ENCODE measurements at places on chromosomes 16 and 17.

DNA sequence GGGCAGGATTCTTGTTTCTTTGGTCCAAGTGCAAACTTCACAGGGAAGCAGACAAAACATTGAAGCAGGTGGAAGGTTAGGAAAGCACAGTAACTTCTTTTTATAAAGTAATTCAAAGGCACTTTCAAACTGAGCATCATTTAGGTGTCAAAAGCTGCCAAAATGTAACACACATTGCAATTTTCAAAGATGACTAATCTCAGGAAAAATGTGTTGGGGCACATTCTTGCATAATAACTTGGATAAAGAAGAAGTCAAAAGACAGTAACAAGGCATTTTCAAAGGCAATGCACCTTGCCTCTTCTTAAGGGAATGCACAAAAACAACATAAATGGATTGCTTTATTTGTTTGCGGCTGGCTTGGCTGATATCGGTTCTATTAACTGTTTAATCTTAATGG lies 3.6 kb downstream of the KCNJ2 start:
- no peak for DNase-seq

DNA sequence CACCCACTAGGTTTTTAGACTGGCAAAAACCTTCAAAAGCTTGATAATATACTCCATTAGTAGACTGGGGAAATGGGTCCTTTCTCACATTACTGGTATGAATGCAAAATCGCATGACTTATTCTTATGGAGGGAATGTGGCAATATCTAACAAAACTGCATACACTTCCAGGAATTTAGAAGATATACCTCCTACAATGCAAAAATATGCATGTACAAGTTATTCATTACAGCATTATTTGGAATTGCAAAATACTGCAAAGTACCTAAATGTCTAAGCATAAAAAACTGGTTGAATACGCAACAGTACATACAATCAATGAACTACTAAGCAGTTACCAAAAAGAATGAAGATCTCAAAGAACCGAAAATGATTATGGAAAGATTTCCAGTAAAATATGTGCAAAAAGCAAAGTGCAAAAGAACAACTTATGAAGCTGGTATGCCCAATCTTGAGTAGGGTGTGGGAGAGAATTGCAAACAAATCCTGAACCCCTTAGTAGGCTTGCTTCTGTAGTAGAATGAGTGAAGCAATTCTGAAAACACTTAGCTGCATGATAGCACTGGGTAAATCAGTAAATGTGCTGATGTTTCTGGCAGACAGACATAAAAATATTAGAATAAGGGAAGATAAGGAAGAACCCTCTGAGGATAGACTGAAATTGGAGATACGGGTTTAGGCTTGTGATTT lies 180.1 kb downstream of the PARN start:
- DNase-seq = no peak

- DNase-seq = no peak
Observed at GRCh38 chr17:27586203-27586721, 44.7 kb upstream of the LGALS9 start.

GRCh38 chr17:9185142-9185541 lies 163.8 kb downstream of the NTN1 start:
- no peak for DNase-seq

DNA sequence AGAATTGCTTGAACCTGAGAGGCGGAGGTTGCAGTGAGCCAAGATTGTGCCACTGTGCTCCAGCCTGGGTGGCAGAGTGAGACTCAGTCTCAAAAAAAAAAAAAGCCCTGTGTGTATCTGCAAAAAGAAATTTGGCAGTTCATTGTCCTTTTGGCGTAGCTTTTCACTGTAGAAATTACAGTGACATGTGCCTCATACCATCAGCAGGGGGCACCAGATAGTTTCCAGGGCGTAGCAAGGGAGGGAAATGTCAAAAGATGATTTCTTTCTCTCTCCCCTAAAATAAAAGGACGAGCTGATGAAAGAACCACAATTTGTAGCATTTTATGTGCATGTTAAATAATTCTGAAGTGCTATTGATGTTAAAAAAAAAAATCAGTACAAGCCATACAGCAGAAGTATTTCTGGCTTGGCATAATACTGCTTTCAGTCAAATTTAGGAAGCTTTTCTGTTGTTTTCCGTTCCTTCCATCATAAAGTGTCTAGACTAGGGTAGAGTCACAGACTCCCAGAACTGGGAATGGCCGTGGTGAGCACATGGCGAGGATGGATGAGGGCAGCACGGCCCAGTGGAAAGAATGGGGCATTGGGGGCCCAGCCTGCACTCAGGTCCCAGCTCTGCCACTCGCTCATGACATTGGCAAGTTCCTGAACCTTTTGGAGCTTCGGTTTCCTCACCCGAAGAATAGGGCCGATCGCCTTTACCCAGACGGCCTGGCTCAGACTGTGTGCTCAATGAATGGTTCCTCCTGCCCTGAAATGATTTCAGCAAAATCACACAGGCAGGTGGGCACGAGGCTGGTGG lies 59.8 kb upstream of the RPH3AL start:
- peak; percentile 79 for DNase-seq

DNA sequence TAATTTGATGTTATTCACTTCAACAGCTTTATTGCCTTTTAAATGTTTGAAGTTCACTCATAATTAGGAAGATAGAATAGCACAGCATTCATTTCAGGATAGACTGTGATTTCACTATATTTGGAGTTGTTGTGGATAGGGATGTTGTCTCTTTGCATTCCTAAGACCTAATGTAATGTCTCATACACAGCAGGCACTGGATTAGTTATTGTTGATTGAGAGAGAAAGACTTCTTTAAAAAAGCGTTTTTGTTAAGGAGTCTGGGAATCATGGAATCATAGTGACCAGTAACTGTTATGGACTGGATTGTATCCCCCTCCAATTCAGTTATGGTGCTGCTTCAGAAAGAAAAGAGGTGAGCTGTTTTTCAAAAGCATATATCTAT lies 122.0 kb downstream of the USP22 start:
- DNase-seq = no peak

- no peak for DNase-seq
Observed at GRCh38 chr17:72782985-72783701, 309.3 kb downstream of the SLC39A11 start.

DNA sequence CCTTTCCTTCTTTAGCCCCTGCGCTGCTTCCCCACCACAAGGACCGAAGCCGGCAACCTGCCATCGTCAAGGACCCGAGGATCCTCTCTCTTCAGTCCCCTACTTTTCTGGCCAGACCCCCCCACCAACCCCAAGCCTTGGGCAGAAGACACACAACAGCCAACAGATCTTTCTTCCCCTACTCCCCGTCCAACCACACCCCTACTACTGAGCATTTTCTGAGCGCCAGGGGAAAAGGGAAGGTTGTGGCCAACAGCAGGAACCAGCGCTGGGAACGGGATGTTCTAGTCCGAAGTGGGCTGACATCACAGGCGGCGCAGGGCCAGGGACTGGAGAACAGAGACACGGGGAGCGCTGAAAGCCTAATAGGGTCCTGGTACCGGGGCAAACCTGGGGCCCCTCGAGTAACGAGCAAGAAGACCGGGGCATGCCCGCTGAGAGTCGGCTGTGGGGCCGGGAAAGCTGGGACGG lies 528 bp downstream of the PER1 start:
- DNase-seq = peak; percentile 32

GRCh38 chr17:14469971-14470370 lies 169.1 kb downstream of the HS3ST3B1 start:
- no peak for DNase-seq

- DNase-seq = no peak
Observed at GRCh38 chr17:63365366-63366240, 80.5 kb downstream of the CYB561 start.

- no peak for DNase-seq
Observed at GRCh38 chr17:7312432-7313087, 2.6 kb downstream of the GPS2 start.

Measured in CD4-positive, alpha-beta T cell treated with Interleukin-17A for 4 hours (primary cell).